Activated CD8-positive, alpha-beta T cell treated with anti-CD3 and anti-CD28 coated beads, Interleukin-2, amount 10 ng/mL, durations not matched to agents 7 days and 5 days (primary cell): ENCODE measurements at places on chromosomes 4 and X. TPM values are rescaled to one million over a fixed set of nuclear protein-coding genes. Genes with fewer than 3 reads are reported as not detected.

GRCh38 chrX:51837921-51838320 lies 55.5 kb upstream of the MAGED1 start:
- DNase-seq = no peak

DNA sequence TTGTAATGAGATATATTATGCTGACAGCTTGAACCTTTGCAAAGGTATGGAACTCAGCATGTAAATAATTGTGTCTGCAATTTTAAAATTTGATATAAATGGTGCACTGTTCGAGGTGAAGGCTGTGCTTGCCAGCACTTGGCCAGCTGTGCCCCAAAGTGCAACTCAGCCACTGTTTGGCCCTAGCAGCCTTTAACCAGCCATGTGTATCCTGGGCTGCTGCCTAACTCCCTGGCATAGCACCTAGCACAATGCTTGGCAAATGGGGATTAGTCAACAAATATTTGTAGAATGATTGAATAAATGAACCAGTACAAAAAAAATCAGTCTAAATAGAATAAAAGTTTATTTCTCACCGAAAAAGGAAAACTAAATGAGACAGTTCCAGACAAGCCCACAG lies 83.8 kb upstream of the ZIC3 start:
- no peak for DNase-seq

GRCh38 chr4:73161527-73162185 lies 92.1 kb upstream of the COX18 start:
- DNase-seq = no peak

DNA sequence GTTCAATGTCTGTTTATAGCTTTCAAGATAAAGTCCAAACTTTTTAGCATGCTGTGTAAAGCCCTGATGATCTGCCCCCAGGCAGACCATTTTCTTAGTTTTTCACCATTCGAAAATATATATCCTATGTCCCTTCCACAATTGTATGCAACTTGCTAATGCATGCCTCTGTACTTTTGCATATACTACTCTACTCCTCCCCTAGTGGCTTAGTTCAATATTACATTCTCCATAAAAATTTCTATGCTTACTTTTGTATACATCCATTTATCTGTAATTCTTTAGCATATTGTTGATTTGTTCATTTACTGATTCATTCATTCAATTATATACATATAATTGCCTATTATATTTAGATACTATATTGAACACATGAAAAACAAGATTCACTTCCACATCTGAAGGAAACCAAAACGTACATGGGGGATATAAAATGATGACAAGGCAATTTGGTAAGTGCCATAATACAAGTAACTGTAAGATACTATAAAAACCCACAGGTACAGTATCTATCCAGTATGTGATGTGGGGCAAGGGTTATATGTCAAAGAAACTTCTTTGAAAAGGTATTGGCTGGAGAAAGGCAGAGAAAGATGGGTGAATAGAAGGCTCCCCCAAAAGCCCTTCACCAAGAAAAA lies 902.5 kb downstream of the FAM133A start:
- no peak for DNase-seq

Gene TLR7
- total RNA-seq = 0.05 TPM

- DNase-seq = no peak
Observed at GRCh38 chrX:39755143-39756032, 342.4 kb downstream of the BCOR start.

GRCh38 chrX:43436517-43436916 lies 219.6 kb upstream of the MAOA start:
- no peak for DNase-seq

GRCh38 chrX:154986826-154987575 lies 35.5 kb downstream of the F8 start:
- no peak for DNase-seq

Gene ACOT9
- 23.5 TPM for total RNA-seq

DNA sequence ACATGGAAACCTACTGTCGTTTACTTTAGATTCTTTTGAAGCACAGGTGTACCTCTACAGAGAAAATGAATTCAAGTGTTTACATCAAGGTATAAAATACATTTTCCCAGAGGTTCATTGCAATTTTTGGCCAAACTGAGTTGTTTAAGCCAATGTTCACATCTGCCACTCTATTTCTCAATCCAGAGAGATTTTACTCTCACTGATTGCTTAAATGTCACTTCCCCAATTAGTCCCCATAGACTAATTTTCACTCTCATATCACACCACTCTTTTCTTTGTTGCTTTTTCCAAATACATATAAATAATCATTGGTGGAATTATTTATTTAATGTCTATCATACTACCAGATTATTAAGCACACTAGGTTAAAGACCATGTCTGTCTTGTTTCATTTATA lies 271.8 kb downstream of the PPP3CA start:
- DNase-seq = no peak

GRCh38 chrX:40096395-40097091 lies 1.2 kb downstream of the BCOR start:
- peak; percentile 69 for DNase-seq

DNA sequence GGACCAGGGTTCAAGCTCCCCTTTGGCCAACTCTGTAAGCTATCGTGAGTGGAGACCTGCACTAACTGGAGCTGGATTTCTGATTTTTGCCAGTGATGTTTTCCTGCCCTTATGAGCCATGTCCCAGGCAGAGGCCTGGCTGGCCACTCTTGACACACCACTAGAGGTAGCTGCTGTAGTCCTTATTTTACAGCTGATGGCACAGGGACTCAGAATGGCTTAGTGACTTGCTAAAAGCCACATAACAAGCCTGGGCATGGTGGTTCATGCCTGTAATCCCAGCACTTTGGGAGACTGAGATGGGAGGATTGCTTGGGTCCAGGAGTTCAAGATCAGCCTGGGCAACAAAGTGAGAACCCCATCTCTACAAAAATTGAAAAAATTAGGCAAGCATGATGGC lies 33.4 kb downstream of the CYTL1 start:
- DNase-seq = no peak

Gene MOSPD2
- 10.5 TPM for total RNA-seq

GRCh38 chr4:36004204-36004851 lies 240.0 kb downstream of the ARAP2 start:
- no peak for DNase-seq

- DNase-seq = no peak
Observed at GRCh38 chr4:41881981-41882624, 53.1 kb upstream of the TMEM33 start.

Gene BEX5
- 2.0 TPM for total RNA-seq

GRCh38 chr4:113059449-113060182 lies 10.2 kb downstream of the ANK2 start:
- no peak for DNase-seq
